ENCODE measurements at places on chromosomes 13 and 19. TPM values are rescaled to one million over a fixed set of nuclear protein-coding genes. Genes with fewer than 3 reads are reported as not detected.

The LGALS16 gene
- polyA plus RNA-seq: not detected

The UGGT2 gene
- 34.8 TPM for polyA plus RNA-seq

The MEDAG gene
- 1.9 TPM for polyA plus RNA-seq

The ALG11 gene
- 36.8 TPM for polyA plus RNA-seq

The ZNF793 gene
- polyA plus RNA-seq: 19.9 TPM

All from renal cortex interstitium (tissue), 15 donors.